ENCODE measurements at places on chromosomes 13 and 19. TPM values are rescaled to one million over a fixed set of nuclear protein-coding genes. Genes with fewer than 3 reads are reported as not detected.
A peak's percentile ranks its signal among the peaks of the same experiment; 100 is the strongest.

Gene TSC22D1
- total RNA-seq: 180 TPM

Gene PRX
- total RNA-seq: 4.1 TPM

Gene IGFL1
- not detected for total RNA-seq

Gene CEACAM4
- total RNA-seq: 0.52 TPM

Gene ANKLE1
- total RNA-seq: 0.12 TPM

Gene SYNE4
- 0.30 TPM for total RNA-seq

Gene ZNF558
- 10.8 TPM for total RNA-seq

Gene PTGIR
- total RNA-seq: 3.0 TPM

Gene GAPDHS
- total RNA-seq: not detected

Gene BORA
- total RNA-seq: 0.62 TPM

Gene BSPH1
- total RNA-seq: not detected

Gene SSBP4
- total RNA-seq: 36.4 TPM

Gene FPR1
- 4.3 TPM for total RNA-seq

Gene ZNF793
- 6.4 TPM for total RNA-seq

Gene STOML3
- total RNA-seq: not detected

Gene FXYD3
- 3.1 TPM for total RNA-seq

Gene LHB
- total RNA-seq: not detected

Gene FGF22
- total RNA-seq: not detected

Gene KLK14
- 0.89 TPM for total RNA-seq

DNA sequence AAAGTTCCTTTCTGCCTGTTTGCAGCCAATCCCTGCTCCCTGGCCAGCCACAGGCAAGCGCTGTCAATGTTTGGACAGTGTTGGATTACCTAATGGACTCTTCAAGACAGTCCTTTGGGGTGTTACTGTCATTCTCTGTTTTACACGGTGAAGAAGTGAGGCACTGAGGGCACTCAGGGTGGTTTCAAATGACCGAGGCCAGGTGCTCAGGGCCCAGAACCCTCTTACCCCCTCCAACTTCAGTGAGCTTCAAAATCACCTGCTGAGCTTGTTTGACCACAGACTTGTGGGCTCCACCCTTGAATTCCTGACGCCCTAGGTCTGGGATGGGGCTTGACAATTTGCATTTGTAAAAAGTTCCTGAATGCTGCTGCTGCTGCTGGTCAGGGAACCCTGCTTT is 97.9 kb downstream of the GGACT start:
- no peak for DNase-seq

- DNase-seq: peak; percentile 35
Measured at GRCh38 chr13:114067886-114068651, 64.4 kb downstream of the RASA3 start.

GRCh38 chr19:10565028-10565566 is 713 bp downstream of the KRI1 start:
- DNase-seq: peak; percentile 61

- DNase-seq: no peak
Measured at GRCh38 chr19:38919837-38920601, 8.0 kb upstream of the CCER2 start.

DNA sequence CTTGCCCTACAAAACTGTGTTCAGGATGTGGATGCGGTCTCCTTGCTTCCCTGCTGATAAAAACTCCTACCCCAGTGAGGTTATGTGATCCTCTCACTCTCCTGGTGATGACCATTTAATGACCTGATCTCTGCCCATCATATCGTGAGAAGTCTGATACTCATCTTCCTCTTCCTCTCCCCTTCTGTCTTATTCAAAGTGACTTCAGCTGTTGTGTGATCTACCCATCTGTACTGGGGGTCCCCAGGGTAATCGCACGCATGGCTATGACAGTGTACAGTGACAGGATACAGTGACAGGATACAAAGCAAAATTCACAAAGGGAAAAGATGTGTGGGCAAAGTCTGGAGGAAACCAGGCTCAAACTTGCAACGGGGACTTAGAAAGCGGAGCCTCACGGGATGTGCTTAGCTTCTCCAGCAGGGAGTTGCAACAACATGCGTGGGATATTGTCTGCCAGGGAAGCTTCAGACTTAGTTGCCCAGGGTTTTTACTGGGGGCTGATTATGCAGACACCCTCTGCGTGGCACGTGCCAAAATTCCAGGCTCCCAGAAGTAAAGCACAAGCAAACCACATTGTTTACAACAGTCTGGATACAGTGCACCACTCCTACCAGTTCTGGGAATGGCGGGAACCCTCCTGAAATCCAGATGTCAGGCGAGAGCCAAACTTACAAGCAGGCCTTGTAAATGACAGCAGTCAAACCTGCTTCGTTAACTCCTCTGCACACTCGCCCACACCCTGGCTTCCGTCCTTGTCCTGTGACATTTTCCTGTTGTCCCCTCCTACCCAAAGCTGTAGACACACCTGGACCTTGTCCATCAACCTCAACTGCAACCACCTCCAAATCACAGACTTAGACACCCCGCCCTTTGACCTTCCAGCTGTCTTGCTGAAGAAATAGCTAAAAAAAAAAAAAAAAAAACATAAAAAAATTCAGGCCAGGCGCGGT is 18.0 kb upstream of the GARRE1 start:
- DNase-seq: no peak

DNA sequence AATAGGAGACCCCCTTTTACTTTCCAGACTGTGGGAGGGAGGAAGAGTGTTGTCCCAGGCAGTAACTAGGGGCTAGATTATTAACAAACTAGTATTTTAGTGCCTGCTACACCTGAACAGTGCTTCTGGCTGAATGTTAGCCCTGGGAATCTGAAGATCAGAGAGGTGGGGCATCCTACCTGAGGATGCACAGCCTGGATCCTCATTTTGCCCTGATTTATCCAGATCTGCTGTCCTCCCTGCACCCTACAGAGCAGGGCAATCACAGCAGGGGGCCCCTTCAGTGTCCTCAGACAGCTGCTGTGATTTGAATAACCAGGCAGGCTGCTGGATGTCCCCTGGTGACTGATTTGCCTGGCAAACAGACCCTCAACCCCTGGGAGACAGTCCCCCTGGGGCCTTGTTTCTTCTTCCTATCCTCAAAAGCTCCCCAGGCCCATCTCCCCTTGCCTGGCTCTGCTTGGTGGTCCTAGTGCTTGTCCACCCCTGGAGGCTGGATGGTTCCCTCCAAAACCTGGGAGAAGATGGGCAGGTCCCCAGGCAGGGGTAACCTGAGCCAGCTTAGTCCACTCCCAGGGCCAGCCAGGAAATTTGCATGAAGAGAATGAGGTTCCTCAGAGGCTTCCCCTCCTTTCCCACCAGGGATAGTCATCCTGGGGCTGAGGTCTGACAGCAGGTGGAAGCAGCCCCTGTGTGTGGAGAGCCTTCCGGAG is at the start of gene OVOL3:
Gene OVOL3 (plus strand): TSS at position 657 of the 713 bp plus-strand sequence. CDS start 60 bp downstream, outside the sequence.
- no peak for DNase-seq

- DNase-seq: no peak
Measured at GRCh38 chr19:7013678-7014077, 7.6 kb downstream of the MBD3L2B start.

DNA sequence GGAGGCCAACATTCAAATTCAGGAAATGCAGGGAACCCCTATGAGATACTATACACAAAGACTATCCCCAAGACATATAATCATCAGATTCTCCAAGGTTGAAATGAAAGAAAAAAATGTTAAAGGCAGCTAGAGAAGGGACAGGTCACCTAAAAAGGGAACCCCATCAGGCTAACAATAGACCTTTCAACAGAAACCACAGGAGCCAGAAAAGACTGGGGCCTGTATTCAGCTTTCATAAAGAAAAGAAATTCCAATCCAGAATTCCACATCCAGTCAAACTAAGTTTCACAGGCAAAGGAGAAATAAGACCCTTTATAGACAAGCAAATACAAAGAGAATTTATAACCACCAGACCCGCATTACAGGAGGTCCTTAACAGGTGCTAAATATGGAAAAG is 1703.6 kb upstream of the PRR20A start:
- DNase-seq: no peak

GRCh38 chr13:85651440-85651839 is 147.8 kb downstream of the SLITRK6 start:
- DNase-seq: no peak

GRCh38 chr19:23263870-23264590 is 13.8 kb upstream of the ZNF724 start:
- DNase-seq: no peak

GRCh38 chr19:54955376-54955775 is 8.0 kb upstream of the NLRP7 start:
- no peak for DNase-seq

DNA sequence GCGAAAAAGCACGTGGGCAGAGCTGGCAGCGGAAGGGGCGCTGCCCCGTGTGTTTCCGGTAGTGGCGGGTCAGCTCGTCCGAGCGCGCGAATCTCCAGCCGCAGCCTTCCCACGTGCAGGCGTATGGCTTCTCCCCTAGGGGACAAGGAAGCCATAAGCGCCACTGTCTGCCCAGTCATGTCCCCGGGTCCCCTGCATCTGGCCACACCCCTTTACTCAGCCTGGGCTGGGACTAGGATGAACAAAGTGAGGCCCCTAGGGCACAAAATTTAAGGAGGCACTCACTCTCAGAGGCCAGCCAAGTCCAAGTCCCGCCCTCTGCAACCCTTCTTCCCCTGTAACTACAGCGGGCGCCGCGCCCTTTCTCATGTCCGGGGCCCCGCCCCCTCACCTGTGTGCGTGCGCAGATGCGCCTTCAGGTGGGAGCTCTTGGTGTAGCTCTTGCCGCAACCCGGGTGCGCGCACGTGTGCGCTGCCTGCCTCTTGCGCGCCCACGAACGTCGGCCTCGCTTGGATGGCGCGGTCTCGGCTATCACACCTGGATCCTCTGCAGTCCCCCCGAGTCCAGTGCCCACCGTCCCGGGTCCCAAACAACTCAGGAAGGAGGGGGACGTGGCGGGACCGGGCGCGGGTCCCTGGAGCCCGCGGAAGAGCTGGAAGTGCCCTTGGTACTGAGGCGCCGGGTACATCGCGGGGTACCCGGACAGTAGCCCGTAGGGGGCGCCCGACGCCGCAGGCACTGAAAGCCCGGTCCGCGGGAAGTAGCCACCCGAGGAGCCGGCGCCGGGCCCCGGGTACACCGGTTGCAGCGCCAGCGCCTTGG is 1.9 kb downstream of the KLF1 start:
- peak; percentile 85 for DNase-seq

GRCh38 chr13:73610799-73611592 is 523.2 kb downstream of the KLF12 start:
- no peak for DNase-seq

DNA sequence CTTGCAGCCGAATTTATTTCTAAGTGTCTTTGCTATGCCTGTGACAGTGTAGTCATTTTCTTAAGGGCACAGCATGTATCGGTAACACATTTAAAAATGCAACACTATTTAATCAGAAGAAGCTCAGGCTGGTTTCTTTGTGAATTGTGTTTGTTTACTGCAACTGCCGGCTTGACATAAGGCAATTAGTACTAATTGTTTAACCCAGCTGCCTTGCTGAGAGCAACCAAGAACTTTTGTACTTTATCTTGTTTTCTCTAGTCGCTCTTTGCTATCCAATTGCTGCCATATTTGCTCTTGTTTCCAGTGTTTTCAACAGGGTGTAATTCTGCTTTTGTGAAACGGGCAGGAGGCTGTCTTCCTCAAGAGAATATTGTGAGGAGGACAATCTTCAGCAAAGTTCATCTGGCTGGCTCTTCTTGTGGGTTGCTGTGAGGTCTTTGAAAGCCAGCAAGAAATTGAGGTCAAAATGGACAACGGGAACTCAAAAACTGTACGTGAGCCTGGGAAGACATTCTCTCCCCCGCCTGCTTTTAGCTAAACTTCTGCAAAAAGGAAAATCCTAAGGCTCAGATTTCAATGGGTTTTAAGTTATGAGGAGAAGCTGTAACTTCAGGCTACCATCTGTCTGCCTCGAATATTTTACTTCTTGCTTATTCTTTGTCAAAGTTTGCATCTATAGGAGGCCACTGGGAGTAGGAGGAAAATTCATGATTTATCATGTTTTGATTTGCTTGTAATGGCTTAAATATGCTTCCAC is 75.8 kb upstream of the TSHZ3 start:
- no peak for DNase-seq

- no peak for DNase-seq
Measured at GRCh38 chr13:47646298-47646697, 354.8 kb downstream of the SUCLA2 start.

- DNase-seq: no peak
Measured at GRCh38 chr19:45972947-45973540, 621 bp downstream of the NOVA2 start.

- DNase-seq: no peak
Measured at GRCh38 chr19:31436121-31436776, 87.0 kb upstream of the TSHZ3 start.

- DNase-seq: no peak
Measured at GRCh38 chr19:5193192-5193591, 147.4 kb downstream of the PTPRS start.

GRCh38 chr19:19745496-19746285 is 12.8 kb upstream of the ZNF14 start:
- DNase-seq: no peak

DNA sequence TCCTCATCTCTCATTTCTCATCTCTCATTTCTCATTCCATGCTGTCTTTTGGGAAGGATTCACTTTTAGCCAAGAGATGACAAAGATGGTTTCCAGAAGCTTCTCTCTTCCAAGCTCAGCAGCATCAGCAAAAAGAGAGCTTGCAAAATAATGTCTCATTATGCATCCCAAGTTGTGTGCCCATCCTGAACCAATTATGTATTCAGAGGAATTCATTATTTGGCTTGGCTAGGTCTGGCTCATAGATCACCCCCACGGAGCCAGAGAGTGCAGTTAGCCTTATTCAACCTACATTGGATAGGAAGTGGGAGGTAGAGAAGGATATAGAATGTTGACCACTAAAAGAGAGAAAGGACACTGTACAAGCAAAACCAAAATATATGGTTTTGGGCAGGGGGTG is 5.4 kb upstream of the OLFM2 start:
- DNase-seq: no peak

DNA sequence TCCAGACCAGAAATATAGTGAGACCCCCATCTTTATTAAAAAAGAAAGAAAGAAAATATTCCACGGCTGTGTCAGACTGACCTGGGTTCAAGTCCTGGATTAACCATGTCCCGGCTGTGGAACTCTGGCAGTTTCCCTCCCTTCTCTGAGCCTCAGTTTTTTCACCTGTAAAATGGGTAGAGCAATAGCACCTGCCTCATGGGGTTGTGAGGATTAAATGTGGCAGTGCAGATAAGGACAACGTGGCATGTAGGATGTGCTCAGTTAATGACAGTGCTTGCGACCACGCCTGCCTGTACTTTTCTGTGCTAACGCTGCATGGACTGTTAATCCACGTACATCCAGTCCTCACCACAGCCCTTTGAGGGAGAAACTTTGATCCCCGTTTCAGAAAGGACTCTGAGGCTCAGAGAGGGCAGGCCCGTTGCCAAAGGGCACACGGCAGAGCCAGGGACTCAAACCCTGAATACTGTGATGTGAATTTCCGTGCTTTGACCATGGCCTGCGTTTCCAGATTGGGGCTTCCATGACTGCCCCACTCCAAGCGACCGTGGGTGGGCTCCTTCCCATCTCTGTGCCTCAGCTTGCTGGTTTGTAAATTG is 16.1 kb downstream of the SBK2 start:
- DNase-seq: no peak

GRCh38 chr19:47704024-47704423 is 9.2 kb upstream of the EHD2 start:
- DNase-seq: no peak

DNA sequence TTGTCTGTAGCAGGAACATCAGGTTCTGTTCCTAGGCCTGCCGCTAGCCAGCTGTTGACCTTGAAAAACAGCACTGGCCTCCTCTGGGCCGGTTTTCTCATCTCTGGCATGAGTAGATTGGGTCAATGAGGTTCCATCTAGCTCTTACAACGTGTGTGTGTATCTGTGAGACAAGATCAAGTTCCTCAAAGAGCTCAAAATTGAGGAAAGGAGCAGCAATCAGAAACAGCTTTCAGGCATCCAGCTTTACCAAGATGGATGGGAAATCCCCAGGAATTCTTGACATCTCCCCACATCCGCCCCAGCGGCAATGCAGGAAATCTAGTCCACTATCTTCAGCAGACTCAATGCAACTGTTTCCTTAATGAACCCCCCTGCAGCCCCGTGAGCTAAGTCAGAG is 4.9 kb downstream of the FLT1 start:
- no peak for DNase-seq
